Ascending aorta (tissue), 2 donors: ENCODE measurements at places on chromosomes 6 and 20.

GRCh38 chr20:58800134-58800871, 50.4 kb downstream of the GNAS-AS1 start:
- no peaks in the 10 kb centered on the region for H3K4me1 ChIP-seq
- H3K4me3 ChIP-seq, result no peak overlapping the region
- no peaks in the 10 kb centered on the region for H3K27me3 ChIP-seq
- no peak overlapping the region for H3K27ac ChIP-seq
- no peak for DNase-seq

DNA sequence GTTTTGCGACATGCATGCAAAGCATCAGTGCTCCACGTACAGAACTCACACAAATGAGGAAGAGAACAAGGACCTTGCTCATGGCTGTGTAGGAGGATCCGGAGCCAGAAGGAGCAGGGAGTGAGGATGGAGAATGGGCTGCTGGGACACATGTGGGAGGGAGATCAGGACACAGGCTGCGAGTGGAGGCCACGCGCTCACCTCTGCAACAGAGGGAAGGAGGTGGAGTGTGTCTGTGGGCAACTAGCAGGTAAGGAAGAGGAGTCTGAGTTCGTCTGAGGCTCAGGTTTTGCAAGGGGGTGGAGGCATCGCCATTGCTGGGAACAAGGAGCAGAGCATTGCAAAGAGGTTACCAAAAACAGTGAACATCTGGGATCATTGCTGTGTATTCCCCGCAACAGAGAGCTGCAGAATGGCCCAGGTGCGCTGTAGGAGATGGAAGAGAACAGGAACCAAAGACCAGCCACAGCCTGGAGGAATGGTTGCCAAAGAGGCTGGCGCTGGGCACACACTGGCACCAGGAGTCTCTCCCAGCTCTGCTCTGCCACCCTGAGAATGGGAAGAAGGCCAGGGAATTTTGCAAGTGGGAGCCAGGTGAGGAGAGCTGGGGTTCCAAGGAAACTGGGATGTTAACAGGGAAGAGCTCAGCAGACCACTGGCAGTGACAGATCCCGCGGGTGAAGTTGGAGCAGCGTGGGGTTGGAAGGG, 90.0 kb upstream of the RPS6KA2 start:
- no peaks in the 10 kb centered on the region for H3K4me1 ChIP-seq
- no peak for DNase-seq
- no peaks in the 10 kb centered on the region for H3K36me3 ChIP-seq
- H3K27me3 ChIP-seq, result no peaks in the 10 kb centered on the region
- no peak overlapping the region for H3K27ac ChIP-seq

DNA sequence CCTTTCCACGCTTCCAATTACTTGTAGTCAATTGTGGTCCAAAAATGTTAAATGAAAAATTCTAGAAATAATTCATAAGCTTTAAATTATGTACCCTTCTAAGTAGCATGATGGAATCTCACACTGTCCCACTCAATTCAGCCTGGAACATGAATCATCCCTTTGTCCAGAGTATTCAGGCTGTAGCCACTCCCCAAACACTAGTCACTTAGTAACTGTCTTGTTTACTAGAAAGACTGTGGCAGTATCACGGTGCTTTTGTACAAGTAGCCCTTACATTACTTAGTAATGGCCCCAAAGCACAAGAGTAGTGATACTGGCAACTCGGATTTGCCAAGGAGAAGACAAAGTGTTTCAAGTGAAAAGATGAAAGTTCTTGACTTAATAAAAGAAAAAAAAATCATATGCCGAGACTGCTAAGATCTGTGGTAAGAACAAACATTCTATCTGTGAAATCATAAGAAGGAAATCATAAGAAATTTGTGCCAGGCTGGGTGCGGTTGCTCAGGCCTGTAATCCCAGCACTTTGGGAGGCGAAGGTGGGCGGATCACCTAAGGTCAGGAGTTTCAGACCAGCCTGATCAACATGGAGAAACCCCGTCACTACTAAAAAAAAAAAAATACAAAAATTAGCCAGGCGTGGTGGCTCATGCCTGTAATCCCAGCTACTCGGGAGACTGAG, 168.5 kb upstream of the SIM1 start:
- H3K27me3 ChIP-seq, result no peaks in the 10 kb centered on the region
- no peaks in the 10 kb centered on the region for H3K4me1 ChIP-seq
- H3K4me3 ChIP-seq, result no peak overlapping the region
- H3K27ac ChIP-seq, result no peak overlapping the region
- H3K36me3 ChIP-seq, result peaks cover 3% of the 10 kb centered on the region
- DNase-seq, result no peak

GRCh38 chr6:106702451-106703110, 73.2 kb downstream of the QRSL1 start:
- no peaks in the 10 kb centered on the region for H3K36me3 ChIP-seq
- no peaks in the 10 kb centered on the region for H3K4me1 ChIP-seq
- no peak for DNase-seq
- no peak overlapping the region for H3K4me3 ChIP-seq
- H3K27me3 ChIP-seq, result no peaks in the 10 kb centered on the region
- H3K27ac ChIP-seq, result no peak overlapping the region

GRCh38 chr6:7899101-7899888, 11.3 kb downstream of the TXNDC5 start:
- H3K27me3 ChIP-seq, result no peaks in the 10 kb centered on the region
- no peak for DNase-seq
- H3K4me3 ChIP-seq, result no peak overlapping the region
- H3K4me1 ChIP-seq, result no peaks in the 10 kb centered on the region
- H3K27ac ChIP-seq, result no peak overlapping the region

GRCh38 chr6:136719280-136720044, 72.8 kb downstream of the MAP3K5 start:
- H3K36me3 ChIP-seq, result no peaks in the 10 kb centered on the region
- H3K27ac ChIP-seq, result peak overlapping the region; percentile 4
- no peaks in the 10 kb centered on the region for H3K27me3 ChIP-seq

DNA sequence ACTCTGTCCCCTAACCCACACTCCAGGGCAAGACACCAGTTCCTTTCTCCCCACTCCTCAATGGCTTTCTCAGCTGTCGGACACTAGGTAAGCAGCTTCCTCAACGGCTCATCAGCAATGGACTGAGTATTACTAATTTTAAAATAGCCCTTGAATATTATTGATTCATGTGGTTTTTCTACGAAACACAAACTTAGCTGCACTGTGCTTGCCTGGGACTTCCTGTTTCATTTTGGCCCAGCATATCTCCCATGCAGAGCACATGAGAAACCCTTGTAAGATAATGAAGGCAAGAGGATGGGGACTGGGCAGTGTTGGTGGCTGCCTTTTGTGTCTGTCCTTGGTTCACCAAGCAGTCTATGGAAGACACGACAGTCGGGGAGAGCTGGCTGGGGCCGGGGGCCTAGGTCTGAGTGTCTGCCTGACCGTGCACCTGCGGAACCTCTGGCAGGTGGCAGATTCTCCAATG, 48.9 kb downstream of the RNASET2 start:
- no peaks in the 10 kb centered on the region for H3K36me3 ChIP-seq
- no peak for DNase-seq
- no peaks in the 10 kb centered on the region for H3K4me1 ChIP-seq
- H3K27ac ChIP-seq, result no peak overlapping the region
- H3K27me3 ChIP-seq, result no peaks in the 10 kb centered on the region

DNA sequence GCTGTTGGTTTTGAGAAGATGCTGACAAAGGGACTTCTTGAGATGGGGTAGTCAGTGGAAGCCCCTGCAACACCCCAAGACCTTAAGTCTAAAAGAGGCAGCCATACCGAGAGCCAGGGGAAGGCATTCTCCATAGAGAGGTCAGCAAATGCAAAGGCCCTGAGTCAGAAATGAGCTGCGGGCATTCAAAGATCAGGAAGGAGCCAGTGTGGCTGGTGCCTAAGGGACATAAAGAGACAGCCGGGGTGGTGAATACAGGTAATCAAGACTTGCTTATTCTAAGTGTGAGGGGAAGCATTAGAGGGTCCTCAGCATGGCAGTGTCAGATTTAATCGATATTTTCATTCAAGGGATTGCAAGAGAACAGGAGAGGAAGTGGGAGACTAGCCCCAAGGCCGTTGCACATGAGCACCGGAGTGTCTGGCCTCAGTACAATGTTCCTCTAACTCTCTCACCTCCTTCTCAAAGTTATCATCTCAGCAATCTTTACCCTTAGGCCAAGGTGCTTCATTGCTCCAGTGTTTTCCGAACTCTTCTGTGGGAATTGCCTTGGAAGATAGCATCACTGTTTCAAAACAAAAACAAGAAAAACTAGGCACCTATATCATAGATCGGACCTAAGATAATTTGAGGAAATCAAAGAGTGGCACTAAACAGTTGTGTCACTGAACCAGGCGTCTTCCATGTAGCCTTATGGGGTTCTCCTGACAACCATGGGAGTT, 173.2 kb downstream of the DOK5 start:
- DNase-seq, result no peak
- H3K36me3 ChIP-seq, result no peaks in the 10 kb centered on the region
- no peak overlapping the region for H3K27ac ChIP-seq
- H3K4me3 ChIP-seq, result no peak overlapping the region
- H3K4me1 ChIP-seq, result no peaks in the 10 kb centered on the region

- H3K36me3 ChIP-seq, result peaks cover 8% of the 10 kb centered on the region
- H3K4me3 ChIP-seq, result no peak overlapping the region
- no peaks in the 10 kb centered on the region for H3K27me3 ChIP-seq
These were observed 37.6 kb downstream of the NR2E1 start for GRCh38 chr6:108203189-108204112.

DNA sequence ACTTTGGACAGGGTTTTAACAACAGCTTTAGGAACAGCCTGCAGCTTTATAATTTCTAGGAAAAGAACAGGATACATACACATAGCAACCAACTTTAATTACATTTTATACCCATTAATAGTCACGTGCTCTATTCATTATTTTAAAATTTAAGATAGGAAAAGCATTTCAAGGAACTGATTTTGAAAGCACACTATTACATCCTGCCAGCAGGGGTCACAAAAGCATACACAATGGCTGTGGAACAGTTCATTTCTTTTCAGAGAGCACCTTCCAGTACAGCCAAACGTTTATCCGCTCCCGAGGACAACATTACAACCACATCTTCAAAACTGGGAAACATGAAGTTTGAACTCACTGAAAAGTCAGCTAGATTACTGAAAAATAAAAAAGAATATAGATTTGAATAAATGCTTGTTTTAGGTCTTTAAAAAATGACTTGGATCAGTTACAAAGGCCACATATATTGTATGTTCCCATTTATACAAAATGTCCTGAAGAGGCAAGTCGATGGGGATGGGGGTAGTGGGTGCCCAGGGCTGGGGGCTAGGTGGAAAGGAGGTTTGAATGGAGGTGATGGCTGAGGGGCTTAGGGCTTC, 104.6 kb upstream of the EXOC2 start:
- H3K4me3 ChIP-seq, result no peak overlapping the region
- no peaks in the 10 kb centered on the region for H3K27me3 ChIP-seq
- no peak for DNase-seq
- no peak overlapping the region for H3K27ac ChIP-seq

DNA sequence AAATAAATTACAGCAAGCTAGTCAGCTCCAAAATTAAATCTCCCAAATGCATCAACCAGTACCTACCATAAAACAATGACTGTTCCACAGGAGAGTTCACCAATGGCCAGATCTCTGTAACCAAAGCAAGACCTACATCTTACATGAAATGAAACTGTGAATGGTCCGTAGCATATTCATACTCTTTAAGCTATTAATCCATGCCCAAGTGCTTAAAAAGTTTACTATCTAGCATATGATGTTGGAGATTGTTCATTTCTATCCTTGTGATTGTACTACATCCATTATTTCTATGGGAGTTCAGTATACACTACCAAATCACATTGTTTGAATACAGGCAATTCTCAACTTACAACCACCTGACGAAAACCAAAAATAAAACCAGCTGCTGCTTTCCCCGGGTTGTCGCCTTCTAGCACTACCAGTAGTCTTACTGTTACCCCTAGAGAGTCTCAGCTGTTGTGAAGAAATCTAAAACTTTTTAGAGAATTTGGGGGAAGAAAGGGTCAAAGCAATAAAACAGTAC, 38.0 kb downstream of the HIVEP2 start:
- no peaks in the 10 kb centered on the region for H3K36me3 ChIP-seq
- H3K27ac ChIP-seq, result no peak overlapping the region
- H3K27me3 ChIP-seq, result no peaks in the 10 kb centered on the region

- DNase-seq, result no peak
- H3K4me3 ChIP-seq, result no peak overlapping the region
- H3K27ac ChIP-seq, result no peak overlapping the region
- H3K4me1 ChIP-seq, result no peaks in the 10 kb centered on the region
These were observed 50.0 kb upstream of the PLEKHG1 start for GRCh38 chr6:150549674-150550101.

GRCh38 chr6:30357678-30358540, 13.0 kb downstream of the RPP21 start:
- no peaks in the 10 kb centered on the region for H3K4me1 ChIP-seq
- no peaks in the 10 kb centered on the region for H3K36me3 ChIP-seq
- H3K4me3 ChIP-seq, result peak overlapping the region; percentile 35
- no peak for DNase-seq

- no peaks in the 10 kb centered on the region for H3K36me3 ChIP-seq
- H3K27ac ChIP-seq, result no peak overlapping the region
- H3K4me1 ChIP-seq, result no peaks in the 10 kb centered on the region
- DNase-seq, result no peak
- H3K27me3 ChIP-seq, result no peaks in the 10 kb centered on the region
- no peak overlapping the region for H3K4me3 ChIP-seq
These were observed 9.5 kb upstream of the SIGLEC1 start for GRCh38 chr20:3721912-3722311.

- no peak overlapping the region for H3K27ac ChIP-seq
- no peak overlapping the region for H3K4me3 ChIP-seq
- DNase-seq, result no peak
- no peaks in the 10 kb centered on the region for H3K27me3 ChIP-seq
- H3K36me3 ChIP-seq, result no peaks in the 10 kb centered on the region
These were observed 94.6 kb downstream of the PSMG4 start for GRCh38 chr6:3353213-3353903.

DNA sequence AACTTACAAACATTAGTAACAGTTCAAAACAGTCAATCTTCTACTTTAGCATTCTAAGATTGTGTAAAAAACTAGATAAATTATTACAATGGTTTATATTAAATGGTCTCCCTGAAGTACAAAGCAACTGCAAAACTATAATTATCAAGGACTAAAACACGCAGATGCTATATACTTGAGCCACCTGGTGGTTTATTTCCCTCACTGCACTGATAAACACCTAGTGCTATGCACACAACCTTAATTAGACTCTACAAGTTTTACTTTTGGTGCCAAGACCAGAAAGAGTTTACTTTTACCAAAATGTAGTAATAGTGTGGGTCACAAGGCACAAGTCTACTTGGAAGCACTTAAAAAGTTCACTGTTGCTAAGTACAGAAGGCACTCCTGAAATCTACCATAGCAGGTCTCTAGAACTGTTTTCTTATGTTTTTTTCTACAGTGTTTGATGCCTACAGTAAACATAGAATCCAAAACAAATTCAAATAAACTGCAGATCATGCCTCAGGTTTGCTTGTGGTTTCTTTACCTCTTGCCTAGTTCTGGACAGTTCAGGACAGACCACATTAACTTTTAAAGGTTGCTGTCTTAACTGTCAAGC, 49.2 kb downstream of the GMDS start:
- no peaks in the 10 kb centered on the region for H3K27me3 ChIP-seq
- no peaks in the 10 kb centered on the region for H3K36me3 ChIP-seq
- DNase-seq, result no peak
- H3K4me3 ChIP-seq, result no peak overlapping the region
- H3K27ac ChIP-seq, result no peak overlapping the region

- no peaks in the 10 kb centered on the region for H3K27me3 ChIP-seq
- H3K27ac ChIP-seq, result no peak overlapping the region
- DNase-seq, result no peak
- H3K36me3 ChIP-seq, result no peaks in the 10 kb centered on the region
- H3K4me3 ChIP-seq, result no peak overlapping the region
These were observed 278.4 kb downstream of the CDH26 start for GRCh38 chr20:60236613-60237012.
